ENCODE measurements at places on chromosomes 16 and 17.

GRCh38 chr17:31558748-31559583 lies 167.5 kb downstream of the RAB11FIP4 start:
- DNase-seq, result peak; percentile 87

DNA sequence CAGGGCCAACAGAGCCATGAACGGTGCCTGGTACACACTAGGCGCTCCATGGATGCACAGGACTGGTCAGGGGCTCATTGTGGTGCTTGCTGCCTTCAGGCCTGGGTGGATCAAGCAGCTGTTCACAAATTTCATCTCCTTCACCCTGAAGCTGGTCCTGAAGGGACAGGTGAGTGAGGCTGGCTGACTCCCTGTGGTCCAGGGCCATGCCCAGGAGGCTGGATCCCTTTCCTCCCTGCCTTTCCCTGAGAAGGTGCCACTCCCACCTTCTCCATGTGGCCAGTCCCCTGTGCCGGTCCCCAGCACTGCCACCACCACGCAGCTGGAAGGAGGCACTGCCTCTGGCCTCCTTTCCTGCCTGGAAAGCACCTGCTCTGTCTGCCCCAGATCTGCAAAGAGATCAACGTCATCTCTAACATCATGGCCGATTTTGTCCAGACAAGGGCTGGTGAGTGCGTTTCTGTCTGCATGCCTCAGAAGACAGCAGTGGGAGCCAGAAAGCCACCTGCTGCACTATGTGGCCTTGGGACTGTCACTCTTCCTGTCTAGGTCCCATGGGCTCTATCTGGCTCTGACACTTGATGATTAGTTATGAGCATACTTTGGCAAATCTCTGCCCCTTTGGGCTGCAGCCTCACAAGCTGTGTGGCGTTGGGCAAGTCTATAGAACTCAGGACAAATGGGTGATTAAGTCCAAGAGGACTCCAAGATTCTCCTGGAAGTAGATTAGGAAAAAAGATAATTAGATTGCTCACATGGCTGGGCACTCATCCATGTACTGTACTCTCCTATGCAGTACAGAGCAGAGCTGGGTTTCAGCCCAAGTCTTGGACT lies 9.4 kb downstream of the CETP start:
- DNase-seq, result no peak

DNA sequence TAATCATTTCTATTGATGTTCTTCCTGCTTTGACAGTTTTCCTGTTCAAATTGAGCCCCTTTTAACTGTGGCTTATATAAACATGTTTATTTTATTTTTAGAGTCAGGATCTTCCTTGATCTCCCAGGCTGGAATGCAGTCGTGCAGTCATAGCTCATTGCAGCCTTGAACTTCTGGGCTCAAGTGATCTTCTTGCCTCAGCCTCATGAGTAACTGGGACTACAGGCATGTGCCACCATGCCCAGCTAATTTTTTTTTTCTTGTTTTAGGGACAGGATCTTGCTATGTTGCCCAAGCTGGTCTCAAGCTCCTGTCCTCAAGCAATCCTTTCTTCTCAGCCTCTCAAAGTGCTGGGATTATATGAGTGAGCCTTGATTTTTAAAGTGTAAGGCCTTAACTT lies 14.7 kb downstream of the PHKB start:
- no peak for DNase-seq

DNA sequence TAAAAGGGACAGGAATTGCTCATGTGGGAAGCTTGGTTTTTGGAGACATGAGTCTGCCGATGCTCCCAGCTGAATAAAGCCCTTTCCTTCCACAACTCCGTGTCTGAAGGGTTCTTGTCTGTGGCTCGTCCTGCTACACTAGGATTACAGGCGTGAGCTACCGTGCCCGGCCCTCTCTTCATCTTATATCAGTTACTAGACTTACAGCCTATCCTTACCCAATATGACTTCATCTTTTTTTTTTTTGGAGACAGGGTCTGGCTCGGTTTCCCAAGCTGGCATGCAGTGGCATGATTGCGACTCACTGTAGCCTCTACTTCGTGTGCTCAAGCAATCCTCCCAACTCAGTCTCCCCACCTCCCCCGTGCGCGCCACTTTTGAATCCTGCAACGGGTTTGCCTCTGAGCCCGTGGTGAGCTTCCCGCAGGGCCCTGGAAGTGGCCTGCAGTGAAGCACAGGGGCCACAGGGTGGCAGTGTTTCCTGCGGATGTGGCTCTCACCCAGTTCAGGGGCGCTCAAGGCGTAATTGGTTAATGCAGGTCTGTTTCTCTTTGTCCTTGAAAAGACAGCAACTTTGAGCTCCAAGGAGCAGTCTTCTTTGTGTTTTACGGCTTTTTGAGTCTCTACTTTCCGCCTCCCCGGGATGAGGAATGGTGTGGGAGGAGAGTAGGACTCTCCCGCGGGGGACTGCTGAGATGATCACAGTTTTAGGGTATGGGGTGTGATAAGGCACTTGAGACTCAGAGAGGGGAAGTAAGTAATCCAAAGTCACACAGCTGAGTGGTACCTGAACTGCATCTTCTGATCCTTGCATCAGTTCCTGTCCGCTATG lies 22.7 kb upstream of the GPRC5B start:
- DNase-seq, result peak; percentile 81

GRCh38 chr17:81328978-81329926 lies 34.1 kb upstream of the SLC38A10 start:
- DNase-seq, result peak; percentile 93

- no peak for DNase-seq
Observed at GRCh38 chr16:56855946-56856345, 9.1 kb upstream of the SLC12A3 start.

GRCh38 chr16:4246777-4247459 lies 5.0 kb upstream of the SRL start:
- no peak for DNase-seq

DNA sequence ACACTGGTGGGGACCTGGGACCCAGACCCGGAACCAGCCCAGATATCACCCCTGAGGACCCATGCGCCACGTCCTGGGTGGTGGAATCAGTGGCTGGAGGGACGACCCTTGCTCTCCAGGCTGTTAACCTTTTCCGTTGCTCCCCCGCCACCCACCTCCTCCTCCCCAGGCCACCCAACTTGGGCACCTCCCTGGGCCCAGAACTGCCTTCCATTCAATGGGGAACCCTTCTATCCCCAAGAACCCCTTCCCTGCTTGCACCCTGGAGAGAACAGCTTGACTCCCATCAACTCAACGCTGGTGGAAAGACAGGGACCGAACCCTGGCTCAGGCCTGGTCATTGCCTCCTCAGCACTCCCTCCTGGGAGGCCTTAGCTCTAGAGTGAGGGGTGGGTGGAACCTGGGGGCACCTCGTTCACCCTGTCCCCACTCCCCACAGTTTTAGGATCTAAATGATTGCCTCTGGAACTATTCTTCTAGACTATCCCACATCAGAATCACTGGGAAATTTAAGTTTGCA lies 5.7 kb upstream of the IL32 start:
- DNase-seq, result no peak

- DNase-seq, result no peak
Observed at GRCh38 chr17:79942591-79943346, 92.9 kb downstream of the TBC1D16 start.

DNA sequence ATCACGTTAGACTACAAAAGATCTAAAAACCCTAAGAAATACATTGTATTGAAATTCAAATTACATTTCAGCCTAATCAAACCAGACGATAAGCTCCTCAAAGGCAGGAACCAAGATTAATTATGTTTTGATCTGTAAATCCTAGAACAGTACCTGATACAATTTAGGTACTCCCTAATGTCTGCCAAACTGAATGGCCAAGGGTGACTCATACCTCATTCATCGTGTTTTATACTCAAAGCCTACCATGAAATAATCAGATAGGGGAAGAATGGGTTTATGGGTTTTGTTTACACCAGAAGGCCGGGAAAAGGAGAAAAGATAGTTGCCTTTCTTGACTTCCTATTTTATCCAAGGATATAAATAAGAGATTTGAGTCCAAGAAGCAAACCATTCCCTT lies 19.3 kb downstream of the MMD start:
- no peak for DNase-seq

DNA sequence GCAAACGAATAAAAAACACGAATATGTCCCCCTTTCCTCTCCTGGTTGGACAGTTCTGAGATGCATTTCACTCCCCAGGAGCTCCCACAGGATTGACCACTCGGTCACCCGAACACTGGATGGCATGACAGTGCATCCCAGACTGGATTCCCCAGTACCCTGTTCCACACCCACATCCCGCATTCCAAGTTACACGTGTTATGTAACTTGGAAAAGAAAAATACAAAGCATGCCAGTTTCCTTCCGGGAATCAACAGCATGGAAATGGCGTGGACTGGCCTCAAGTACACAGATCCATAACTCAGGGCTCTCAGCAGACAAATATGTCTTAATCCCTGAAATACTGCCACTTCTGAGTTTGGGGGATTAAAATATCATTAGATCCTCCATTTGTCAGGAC lies 12.6 kb upstream of the KLHL36 start:
- DNase-seq, result no peak

- DNase-seq, result no peak
Observed at GRCh38 chr16:26598061-26598460, 468.7 kb upstream of the C16orf82 start.

GRCh38 chr16:798666-799065 lies 1.9 kb downstream of the GNG13 start:
- DNase-seq, result no peak

- DNase-seq, result no peak
Observed at GRCh38 chr17:65018610-65019316, 37.8 kb downstream of the GNA13 start.

GRCh38 chr16:14564323-14564722 lies 65.7 kb downstream of the PARN start:
- DNase-seq, result peak; percentile 75

GRCh38 chr17:13140750-13141149 lies 122.9 kb upstream of the ELAC2 start:
- peak; percentile 2 for DNase-seq

DNA sequence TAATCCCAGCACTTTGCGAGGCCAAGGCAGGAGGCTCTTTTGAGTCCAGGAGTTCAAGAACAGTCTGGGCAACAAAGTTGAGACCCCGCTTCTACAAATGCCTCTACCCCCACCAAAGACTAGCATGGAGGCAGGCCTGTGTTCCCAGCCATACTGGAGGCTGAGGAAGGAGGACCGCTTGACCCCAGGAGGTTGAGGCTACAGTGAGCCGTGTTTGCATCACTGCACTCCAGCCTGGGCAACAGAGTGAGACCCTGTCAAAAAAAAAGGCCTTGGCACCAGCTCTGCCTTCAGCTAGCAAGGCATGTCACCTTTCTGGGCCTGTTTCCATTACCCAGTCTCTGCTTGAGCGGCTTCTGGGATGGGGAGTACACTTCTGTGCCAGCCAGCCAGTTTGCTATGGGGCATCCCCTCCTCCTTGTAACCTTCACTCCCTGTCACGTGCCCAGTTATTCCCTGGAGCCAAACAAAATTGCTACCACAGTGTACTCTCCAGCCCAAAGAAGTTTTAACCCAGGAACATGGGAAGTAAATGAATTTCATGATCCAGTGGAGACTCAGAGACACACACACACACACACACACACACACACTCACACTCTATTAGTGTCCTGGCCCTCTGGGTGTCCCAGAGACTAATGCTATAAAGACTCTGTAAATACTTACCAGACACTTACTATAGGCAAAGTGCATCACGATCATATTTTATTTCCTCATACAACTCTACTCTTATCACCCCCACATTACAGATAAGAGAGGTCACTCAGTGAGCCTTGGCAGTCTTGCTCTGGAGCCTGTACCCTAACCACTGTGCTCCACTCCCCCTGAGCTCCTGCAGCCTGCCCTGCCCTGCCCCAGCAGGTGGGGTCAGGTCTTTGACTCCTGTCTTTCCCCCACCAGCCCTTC lies 2.5 kb downstream of the CISD3 start:
- no peak for DNase-seq

DNA sequence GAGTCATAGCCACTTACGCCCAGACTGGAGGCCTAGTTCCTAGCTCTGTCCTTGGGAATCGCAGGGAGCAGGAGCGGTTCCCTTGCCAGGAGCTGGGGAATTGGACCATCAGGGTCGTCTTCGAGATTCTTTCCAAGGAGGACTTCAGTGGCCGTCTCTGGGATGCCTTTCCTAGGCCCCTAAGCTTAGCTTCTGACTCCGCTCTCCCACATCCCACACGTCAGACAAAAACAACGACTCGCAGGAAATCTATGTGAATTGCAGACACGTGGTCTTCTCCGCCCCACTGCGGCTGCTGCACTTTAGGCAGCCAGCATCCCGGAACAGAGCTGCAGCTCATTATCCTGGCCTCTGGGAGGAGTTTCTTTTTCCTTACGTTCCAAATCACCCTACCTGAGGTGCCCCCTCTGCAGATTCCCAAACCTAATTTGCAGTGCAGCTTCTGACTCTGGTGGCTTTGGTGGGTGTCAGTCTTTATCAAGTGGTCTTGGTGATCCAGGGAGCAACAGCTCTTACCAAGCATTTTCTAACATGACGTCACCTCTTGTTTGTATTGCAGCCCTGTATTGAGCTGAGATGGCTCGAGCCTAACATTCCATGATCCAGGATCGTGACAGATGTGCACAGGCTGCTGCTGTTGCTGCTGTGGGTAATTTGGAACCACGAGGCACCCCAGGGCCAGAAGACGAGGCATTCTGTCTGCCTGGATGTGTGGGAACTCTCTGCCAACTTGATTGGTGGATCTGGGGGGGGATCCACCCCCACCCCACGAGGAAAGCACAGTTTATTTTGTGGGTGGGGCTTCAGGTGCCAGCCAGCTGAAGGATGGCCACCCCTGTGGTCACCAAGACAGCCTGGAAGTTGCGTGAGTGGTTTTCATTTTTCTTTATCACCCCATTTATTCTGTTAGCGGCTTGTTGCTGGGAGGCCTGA lies 1.1 kb downstream of the KATNB1 start:
- DNase-seq, result peak; percentile 59

DNA sequence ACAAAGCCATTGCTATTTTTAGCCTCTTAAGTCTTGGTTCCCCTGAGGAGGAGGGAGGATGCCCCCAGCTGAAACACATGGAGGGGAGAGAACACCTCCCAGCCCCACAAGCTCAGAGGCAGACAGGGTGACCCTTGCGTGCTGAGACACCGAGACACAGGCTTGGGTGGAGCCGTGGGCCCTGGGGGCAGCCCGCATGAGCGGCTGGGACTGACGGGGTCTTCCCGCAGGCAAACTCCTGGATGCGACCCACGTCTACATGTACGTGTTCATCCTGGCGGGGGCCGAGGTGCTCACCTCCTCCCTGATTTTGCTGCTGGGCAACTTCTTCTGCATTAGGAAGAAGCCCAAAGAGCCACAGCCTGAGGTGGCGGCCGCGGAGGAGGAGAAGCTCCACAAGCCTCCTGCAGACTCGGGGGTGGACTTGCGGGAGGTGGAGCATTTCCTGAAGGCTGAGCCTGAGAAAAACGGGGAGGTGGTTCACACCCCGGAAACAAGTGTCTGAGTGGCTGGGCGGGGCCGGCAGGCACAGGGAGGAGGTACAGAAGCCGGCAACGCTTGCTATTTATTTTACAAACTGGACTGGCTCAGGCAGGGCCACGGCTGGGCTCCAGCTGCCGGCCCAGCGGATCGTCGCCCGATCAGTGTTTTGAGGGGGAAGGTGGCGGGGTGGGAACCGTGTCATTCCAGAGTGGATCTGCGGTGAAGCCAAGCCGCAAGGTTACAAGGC lies 9.8 kb downstream of the SLC16A3 start:
- peak; percentile 28 for DNase-seq
